ENCODE measurements at places on chromosomes 7 and 10.

GRCh38 chr7:12737373-12737772 lies 49.9 kb downstream of the ARL4A start:
- DNase-seq: no peak

GRCh38 chr10:29712108-29712507 lies 77.3 kb upstream of the SVIL start:
- DNase-seq: no peak

- no peak for DNase-seq
Observed at GRCh38 chr10:122854648-122855047, 9.0 kb upstream of the CUZD1 start.

DNA sequence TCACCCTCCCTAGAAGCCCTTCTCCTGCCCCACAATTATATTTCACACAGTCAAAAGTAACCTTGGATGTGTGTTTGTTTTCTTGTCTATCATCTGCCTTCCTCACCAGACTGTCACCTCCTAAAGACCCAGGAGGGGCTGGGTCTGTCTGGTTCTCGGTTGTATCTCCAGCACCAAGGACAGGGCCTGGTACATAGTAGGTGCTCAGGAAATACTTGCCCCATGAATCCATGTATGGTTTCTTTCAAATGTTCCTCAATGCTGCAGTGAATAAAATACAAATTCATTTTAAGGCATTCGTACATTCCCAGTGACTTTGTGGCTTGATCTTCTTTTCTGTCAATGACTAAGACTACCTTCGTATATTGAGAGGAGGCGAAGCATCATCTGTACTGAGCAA lies 122.9 kb upstream of the ZNF716 start:
- DNase-seq: no peak

DNA sequence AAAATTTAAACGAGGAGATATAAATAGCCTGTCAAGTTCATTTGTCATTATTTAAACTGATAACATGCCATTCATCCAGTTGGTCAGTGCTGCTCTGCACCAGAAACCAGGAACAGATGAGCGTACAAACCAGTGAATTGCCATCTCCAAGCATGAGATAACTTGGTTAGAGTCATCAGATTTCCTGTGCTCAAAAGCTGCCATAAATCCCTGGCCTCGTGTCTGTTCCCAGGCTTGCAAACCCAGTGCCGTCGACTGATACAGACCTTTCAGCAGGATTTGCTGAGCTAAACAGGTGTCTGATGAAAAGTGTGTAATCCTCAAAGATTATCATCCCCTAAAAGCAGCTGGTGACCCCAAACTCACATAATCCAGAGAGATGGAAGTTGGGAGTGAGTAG lies 96.0 kb upstream of the SAMD8 start:
- DNase-seq: no peak

- no peak for DNase-seq
Observed at GRCh38 chr10:106502641-106503040, 661.9 kb downstream of the SORCS1 start.

- DNase-seq: no peak
Observed at GRCh38 chr10:36367362-36367761, 725.3 kb upstream of the FZD8 start.

GRCh38 chr7:77954773-77955555 lies 156.4 kb downstream of the PHTF2 start:
- DNase-seq: no peak

DNA sequence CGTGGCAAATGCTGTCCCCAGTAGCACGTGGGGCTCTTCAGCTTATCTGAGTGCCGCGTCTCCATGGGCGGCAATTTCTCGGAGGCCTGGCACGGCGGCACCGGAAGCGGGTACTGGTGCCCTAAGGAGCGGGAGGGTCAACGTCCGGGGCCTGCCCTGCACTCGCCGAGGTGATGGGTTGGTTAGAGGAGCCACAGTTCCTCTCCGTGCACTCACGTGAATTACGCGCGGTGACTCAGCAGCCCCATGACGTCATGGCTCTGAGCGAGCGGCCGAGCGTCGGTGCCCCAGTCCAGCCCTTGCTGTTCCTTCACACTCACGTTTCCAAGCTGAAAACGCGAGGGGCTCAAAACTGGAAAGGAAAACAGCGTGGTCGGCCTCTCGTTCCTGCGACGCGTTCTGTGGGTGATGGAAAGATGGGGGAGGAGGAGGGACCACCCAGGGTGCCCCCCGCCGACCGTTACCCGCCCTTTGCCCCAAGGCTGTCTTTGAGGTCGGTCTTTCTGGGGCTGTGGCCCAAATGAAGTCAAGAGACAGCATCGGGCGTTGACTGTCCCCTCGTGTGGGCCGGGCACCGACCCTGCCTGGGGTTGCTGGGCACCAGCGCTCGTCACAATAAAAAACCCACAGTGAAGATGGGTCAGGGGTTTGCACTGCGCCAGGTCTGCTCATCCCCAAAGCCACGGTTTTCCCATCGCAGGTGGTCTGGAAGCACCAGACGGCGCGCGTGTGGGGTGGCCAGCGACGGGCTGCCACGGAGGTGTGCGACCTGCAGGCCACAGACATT lies 70.4 kb upstream of the CFAP46 start:
- no peak for DNase-seq

DNA sequence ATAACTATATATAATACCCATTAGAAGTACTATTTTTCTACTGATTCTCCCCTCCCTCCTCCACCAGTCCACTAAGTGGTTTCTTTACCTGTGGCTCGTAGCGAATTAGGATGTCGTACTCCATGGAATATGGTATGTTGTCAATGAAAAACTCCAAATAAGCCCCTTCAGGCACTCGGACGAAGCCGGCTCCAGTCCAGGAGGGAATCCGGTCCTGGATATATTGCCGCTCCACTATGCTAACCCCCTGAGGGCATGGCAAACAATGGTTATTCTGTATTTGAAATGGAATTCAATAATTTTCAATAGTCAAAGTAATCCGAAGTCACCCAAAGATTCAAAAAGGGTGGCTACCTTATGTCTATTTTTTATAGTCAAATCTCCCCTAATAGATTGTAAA lies 40.1 kb downstream of the LAMB1 start:
- no peak for DNase-seq

DNA sequence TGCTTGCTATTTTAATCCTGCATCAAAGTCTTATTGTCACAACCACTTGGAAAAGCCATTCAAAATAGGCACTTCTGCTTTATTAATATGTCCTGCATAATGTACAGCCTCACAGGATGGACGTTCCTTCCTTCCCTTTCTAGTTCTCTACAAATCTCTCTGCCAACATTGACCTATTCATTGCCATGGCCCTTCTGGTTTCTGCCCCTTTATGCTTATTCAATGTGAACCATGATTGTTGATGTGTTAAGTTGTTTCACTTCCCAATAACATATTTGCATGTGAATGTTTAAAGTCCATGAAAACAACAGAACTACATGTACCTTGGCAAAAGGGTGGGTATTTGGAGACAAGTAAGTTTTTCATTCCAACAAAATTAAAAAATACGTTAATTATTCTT lies 45.7 kb downstream of the COL28A1 start:
- no peak for DNase-seq

- DNase-seq: no peak
Observed at GRCh38 chr7:81234896-81235295, 316.0 kb upstream of the SEMA3C start.

GRCh38 chr10:12041766-12042408 lies 722 bp downstream of the UPF2 start:
- DNase-seq: peak; percentile 61

GRCh38 chr7:2079332-2080059 lies 153.2 kb downstream of the MAD1L1 start:
- DNase-seq: no peak

DNA sequence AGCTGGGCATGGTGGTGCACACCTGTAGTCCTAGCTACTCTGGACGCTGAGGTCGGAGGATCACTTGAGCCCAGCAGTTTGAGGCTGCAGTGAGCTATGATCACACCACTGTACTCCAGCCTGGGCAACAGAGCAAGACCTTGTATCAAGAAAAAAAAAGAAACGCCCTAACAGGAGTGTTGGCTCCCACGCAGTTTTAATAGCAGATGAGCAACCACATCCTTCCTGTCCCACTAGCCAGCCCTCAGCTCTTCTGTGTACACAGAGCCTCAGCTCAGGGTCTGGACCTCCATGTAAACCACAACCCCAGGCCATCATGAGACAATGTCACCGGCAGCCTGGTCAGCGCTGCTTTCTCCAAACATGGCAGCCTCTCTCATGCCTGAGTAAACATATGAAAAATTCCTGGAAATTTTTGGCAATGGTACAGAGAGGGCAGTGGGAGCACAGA lies 108.2 kb downstream of the PIP4K2A start:
- DNase-seq: peak; percentile 45

- DNase-seq: no peak
Observed at GRCh38 chr7:112067200-112067599, 139.0 kb downstream of the DOCK4 start.

DNA sequence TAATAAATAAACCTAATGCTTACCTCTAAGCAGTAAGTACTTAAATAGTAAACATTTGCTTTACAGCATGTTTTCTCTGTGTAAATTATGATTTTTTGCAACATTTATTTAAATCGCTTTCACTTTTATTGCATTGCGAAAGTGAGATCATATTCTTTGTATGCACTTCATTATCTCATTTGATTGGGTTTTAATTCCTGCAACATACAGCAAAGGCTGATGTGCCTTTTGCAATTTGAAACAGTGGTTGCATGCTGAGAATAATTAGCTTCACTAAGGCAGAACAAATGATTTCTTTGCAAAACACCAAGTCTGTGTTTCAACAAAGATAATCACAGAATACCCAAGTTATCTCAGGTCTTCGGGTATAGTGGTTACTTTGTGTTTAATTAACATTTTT lies 16.3 kb upstream of the THSD7A start:
- DNase-seq: no peak

- peak; percentile 13 for DNase-seq
Observed at GRCh38 chr7:134690016-134690415, 43.4 kb downstream of the BPGM start.

GRCh38 chr7:150977382-150978125 lies 567 bp downstream of the KCNH2 start:
- no peak for DNase-seq

Data from activated naive CD4-positive, alpha-beta T cell treated with anti-CD3 and anti-CD28 coated beads for 36 hours (primary cell).